ENCODE measurements at places on chromosomes 12 and 14.

DNA sequence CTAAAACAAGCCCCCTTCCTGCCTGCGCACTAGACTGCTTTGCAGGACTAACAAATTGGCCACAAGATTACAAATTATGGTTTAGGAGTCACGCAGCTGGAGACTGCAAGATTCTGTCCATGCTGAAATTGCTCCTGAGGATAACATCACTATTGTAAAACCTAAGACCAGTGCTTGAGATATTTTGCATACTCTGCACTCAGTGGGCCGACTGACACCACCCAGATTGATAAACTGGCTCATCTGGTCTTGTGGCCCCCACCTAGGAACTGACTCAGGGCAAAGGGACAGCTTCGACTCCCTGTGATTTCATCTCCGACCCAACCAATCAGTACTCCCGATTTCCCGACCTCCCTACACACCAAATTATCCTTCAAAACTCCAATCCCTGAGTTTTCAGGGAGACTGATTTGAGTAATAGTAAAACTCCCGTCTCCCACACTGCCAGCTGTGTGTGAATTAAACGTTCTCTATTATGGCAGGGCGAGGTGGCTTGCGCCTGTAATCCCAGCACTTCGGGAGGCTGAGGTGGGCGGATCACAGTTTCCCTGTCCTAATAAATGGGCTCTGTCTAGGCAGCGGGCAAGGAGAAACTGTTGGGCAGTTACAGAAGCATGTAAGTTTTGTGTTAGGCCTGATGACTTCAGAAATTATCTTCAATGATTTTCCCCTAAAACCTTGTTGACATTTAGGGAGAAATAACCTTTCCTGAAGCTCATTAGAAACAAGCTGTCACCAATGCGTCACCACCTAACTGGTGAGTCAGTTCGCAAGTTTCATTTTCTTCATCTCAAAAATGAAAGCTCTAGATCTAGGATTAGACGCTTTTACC, 5.3 kb upstream of the UBC start:
- peak; percentile 93 for DNase-seq

GRCh38 chr12:55937981-55938380, 7.0 kb downstream of the DGKA start:
- no peak for DNase-seq

- DNase-seq, result no peak
Measured at GRCh38 chr14:68586896-68587751, 205.7 kb downstream of the ZFP36L1 start.

DNA sequence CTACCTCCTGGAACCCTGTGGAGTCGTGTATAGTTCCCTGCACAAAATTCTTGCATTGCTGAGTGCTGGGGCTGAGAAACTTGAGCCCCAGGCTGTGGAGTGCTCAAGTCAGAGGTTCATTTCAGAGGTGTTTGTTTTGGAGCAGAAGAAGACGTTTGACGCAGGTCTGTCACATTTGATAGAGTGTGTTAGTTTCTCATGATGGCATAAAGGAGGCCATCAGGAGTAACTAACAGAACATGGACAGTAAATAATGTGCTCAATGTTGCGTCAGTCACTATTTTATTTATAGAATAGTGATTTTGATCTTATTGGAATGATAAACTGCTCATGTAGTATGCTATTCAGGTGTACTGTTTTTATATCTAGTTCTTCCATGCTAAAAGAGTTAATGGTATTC, 44.2 kb downstream of the OTOGL start:
- DNase-seq, result no peak

- DNase-seq, result no peak
Measured at GRCh38 chr12:202081-202731, 11.8 kb downstream of the SLC6A12 start.

- DNase-seq, result no peak
Measured at GRCh38 chr12:114481200-114481535, 75.2 kb upstream of the TBX5 start.

DNA sequence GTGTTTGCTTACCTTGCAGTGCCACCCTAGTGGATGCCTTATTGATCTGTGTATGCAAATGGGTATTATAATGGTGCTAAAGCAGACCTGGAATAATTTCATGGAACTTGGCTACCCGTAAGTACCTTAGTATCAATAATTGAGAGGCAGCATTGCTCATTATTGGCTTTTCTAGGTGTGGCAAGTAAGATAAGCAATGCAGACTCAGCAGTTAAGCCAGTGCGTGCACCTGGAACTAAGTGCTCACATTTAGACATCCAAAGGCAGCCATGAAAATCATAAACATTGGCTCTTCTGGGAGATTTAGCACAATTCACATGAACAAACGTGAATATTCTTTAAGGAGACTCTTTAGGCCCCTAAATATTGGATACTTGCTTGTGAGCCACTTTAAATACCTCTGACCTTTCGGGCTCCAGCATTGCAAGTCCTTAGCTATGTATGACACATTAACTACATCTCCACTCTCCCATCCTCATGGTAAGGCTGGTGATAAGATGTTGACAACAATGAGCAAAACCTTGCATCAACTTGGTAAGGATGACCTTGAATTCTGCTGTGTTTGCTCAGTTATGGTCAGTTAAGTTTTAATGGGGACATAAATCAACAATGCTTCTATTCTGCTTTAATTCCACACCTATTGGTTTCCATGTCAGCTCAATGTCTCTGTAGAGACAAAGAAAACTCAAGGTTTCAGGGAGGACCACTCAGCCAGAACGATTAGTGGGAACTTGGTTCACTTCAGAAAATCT, 112.0 kb downstream of the SLC5A8 start:
- DNase-seq, result no peak

DNA sequence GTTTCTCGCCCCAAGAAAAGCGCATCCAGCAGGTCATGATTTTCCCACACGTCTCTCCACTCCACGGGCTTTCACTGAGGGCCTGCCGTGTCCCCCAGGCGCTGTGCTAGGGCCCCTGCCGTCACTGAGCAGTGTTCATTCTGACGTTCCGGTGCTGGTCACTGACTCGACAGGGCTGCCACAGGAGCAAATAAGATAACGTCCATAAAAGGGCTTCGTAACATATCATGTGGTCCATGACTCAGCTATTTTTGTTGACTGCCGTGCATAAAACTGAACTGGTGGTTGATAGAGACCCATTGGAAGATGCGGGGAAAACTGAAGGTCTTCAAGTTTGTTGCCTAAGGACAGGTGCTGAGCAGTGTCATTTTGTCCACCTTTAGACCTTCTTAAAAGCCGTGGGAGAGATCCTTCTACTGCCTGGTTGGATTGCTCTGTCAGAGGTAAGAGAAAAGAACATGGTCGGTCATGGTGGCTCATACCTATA, 46.3 kb downstream of the ADGRD1 start:
- DNase-seq, result no peak

- DNase-seq, result no peak
Measured at GRCh38 chr12:40650038-40650704, 42.1 kb upstream of the CNTN1 start.

DNA sequence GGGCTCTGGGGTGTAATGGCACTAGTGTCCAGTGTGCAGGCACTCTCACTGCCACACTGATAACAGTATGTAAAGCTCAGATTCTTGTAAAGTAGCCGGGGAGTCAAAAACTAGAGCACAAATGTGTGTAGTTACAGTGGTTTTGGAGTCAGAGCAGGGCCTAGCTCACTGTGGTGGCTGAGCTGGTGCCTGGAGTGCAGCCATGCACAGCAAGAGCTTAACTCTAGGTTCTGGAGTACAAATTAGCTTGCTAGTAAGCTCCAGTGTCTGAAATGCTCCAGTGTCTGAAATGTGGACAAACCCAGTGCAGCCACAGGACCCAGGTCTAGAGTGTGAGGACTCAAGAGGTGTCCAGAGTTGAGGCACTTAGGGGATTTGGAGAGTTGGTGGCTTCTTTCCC, 149.2 kb downstream of the MSRB3 start:
- no peak for DNase-seq

DNA sequence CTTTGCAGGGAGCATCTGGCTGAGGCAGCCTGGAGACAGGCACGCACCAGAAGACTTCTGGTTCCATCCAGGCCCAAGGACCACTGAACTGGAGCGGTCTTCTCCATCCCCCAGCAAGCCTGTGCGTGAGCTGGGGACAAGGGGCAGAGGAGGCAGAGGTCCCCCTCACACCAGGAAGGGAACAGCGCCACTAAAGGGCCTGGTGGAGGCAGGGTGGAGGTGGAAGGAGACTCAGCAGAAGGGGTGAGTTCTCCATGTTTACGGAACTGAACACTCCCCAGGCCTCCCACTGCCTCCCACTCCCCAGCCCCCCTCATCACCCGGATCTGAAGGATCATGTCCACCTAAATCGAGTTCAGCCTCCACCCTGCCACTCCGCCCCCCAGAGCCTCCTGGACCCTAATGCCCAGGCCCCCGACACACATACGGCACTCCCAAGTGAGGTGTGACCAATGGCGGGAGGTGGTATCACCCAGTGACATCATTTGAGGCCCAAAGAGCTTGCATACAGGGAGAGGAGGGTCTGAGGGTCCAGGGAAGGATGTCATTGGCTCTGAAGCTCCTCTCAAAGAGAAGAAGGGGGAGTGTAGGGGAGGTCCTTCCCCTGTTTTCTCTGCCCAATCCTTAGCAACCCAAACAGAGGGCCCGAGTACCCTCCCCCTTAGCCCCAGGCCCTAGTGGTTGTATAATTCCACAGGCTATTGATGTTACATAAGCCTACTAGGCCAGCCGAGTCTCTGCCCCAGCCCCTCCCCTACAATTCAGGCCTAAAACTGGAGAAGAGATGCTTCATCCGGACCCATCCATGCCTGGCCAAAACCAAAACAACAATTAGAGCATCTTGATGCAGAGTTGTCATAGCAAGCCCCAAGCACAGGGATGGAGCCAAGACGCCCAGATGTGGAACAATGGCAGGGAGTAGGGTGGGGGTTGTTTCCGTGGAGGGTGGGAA, 1.0 kb downstream of the FAIM2 start:
- DNase-seq, result no peak

DNA sequence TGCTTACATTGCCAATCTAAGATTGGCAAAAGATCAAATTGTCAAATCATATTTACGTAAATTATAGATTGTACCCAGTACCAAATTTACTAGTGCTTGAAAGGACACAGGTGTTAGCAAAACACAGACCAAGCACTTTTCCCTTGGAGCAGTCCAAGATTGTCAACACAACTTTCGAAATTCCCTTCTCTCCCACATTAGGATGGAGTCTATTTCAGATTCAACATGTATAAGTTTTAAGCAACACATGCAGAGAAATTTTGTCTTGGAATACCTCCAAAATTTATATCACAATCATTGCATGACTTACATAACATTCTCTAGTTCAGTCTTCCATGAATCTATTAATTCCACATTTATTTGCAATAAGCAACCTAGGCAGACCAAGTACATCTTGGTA, 74.9 kb upstream of the SLCO1C1 start:
- DNase-seq, result no peak

DNA sequence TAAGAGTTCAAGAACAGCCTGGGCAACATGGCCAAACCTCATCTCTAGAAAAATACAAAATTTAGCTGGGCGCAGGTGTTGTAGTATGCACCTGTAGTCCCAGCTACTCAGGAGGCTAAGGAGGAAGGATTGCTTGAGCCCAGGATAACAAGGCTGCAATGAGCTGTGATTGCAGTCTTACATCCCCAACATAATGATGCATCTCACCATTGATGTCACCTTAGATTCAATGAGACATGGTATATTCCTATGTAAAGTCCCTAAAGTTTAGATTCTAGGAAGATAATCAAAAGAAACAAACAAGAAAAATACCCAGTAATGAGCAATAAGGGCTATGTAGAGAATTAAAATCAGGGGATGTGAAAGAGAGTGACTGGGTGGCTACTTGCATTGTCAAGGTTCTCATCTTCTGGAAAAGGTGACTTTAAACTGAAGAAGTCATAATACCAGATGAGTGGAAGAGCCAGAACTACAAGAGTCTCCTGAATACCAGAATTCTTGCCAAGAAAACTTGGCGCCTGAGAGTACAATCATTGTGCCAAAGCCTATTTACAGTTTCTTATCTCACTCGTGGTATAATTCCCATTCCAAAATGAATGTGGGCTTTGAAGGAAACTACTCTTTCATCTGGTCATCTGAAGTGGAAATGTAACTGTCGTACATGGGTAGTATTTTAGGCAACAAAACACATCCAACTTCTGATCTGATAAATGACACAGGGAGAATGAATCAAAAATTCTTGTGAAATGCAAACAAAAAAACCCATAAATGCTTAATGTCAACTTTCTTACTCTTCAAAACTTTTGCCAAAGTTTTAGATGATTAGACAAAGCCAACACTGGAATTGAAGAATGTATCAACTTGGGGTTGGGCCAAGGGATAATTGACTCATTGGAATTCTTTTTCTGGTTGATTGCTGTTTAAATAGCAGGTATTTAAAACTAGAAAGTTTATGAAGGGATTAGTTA, 81.1 kb upstream of the ST8SIA1 start:
- no peak for DNase-seq

DNA sequence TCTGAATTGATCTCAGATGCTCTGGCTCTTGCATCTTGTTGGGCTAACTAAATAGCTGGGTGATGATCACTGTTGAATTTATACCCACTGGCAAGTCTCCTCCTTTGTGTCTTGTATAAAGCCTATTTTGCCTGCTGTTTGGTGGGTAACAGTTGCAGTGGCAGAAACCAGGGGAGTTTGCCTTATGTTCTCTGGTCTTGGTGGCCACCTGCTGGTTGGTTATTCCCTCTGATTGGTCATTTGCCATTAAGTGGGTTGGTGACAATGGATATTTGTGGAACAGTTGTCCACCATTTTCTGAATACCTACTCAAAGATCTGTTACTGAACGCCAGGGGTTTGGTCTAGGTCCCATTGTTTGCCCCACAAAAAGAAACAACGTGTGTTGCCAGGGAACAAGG, 52.1 kb downstream of the AVPR1A start:
- DNase-seq, result no peak

GRCh38 chr12:630656-631632, 32.3 kb downstream of the NINJ2 start:
- no peak for DNase-seq

- DNase-seq, result no peak
Measured at GRCh38 chr12:105076098-105076497, 8.2 kb downstream of the ALDH1L2 start.

DNA sequence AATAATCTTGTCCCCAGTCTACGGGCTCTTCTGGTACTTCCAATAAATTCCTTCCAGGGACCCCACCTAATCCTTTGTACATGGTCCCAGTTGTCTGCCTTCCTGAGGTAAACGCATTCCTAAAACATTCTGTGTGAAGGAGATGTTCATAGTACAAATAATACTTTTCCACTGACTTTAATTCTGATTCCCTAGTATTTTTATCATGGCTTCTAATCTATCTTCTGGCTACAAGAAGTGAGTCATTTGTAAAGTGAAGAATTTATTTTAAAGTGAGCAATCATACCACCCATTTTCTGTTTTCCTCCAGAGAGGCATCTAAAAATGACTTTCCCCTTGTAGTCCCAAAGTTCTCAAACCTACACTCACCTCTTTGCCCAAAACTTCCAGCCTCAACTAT, 65.9 kb upstream of the NUDT4 start:
- no peak for DNase-seq

DNA sequence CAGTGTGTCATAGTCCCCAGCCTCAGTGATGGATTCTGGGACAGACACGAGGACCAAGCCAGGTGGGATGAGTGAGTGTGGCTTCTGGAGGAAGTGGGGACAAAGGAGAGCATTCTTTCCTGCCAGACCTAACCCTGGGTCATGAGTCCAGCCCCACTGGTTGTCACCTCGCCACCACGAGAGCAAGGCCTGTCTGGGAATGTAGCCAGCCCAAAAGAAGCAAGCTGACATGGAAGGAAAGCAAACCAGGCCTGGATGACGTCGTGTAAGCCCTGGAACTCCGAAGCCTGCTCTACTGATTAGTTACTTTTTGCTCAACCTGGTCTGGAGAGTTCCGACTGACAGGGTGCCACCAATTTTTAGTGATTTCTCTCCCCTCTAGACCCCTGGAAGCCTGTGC, 105.9 kb downstream of the SINHCAF start:
- DNase-seq, result no peak

GRCh38 chr14:48826058-48826457, 760.1 kb downstream of the RPS29 start:
- no peak for DNase-seq

All from RKO (cell line).